ENCODE measurements at places on chromosomes 4 and X.
A peak's percentile ranks its signal among the peaks of the same experiment; 100 is the strongest.

- H3K4me3 ChIP-seq = no peak overlapping the region
- H3K36me3 ChIP-seq = no peaks in the 10 kb centered on the region
- H3K4me1 ChIP-seq = no peaks in the 10 kb centered on the region
Observed at GRCh38 chr4:11720292-11720691, 291.6 kb upstream of the HS3ST1 start.

DNA sequence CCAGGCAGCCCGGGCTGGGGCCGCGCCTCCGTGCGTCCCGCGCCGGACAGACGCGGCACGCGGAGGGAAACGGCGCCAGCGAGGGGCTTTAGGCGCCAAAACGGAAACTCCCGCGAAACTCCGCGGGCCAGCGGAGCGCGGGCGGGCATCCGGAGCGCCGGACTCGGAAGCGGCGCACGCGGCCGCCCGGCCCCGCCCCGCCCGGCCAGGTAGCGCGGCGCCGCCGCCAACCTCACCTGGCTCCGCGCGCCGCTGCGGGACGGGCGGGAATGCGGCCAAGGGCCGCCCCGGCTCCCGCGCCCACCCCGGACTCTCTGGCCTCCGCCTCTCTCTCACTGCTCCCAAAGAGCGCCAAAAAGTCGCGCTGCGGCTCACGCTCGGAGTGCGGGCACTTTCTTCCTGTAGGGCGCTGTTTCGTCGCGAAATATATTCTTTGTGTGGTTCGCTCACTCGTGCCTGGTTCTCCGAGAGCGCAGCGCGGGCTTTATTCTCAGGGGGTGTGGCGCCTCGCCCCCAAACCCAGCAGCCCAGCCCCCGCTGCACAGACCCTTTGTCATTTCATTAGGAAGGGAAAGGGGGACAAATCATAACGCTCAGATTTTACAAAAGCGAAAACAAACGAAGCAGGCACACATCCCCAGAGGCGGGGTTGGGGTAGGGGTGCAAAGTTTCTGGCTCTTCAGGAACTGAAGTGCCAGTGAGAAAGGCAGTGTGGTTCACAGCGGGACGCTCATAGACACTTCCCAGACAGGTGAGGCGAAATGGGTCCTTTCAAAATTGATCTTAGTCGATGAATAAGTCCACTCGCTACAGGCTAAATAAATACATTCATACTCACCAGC, 961 bp upstream of the MBNL3 start:
- peak overlapping the region; percentile 78 for H3K4me3 ChIP-seq
- H3K27ac ChIP-seq = peak overlapping the region; percentile 79
- no peaks in the 10 kb centered on the region for H3K4me1 ChIP-seq
- DNase-seq = peak; percentile 29

DNA sequence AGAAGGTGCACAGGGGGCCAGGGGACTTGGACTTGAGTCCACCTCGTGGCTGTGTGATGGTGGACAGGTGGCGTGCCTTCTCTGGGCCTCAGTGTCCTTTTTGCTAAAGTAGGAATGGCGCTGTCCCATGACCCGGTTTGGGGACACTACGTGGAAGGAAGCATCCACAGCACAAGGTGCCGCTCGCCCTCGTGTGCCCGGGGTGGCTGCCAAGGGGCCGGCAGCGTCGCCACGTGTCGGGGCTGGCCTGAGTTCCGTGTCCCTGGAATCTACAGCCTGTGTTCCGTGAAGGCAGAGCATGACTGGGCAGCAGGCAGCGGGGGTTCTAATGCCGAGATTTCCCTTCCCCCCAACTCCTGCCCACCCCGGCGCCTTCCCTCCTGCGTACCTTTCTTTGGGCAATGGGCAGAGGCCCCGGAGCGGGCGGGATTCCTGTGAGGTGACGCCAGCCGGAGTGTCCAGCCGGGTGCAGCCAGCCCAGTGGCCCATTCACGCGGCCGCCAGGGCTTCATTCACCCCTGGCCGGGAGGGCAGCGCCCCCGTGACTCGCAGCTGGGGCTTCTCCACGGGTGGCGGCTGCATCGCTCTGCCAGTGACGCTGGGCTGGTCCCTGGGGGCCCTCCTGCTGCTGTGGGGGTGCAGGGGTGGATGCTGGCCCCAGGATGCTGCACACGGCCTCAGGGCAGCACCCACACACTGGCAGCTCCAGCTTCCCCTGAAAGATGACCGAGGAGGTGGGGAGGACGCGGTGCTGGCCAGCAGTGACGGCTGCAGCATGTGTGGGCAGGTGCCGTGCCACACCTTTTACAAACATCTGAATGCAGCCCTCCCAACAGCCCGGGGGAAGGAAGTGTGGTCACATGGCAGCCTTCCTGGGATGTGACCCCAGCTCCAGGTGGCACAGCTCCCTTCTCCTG, 21.2 kb downstream of the DOK7 start:
- no peaks in the 10 kb centered on the region for H3K36me3 ChIP-seq
- peaks cover 14% of the 10 kb centered on the region for H3K27me3 ChIP-seq
- no peak overlapping the region for H3K4me3 ChIP-seq
- no peak for DNase-seq
- peaks cover 10% of the 10 kb centered on the region for H3K4me1 ChIP-seq

GRCh38 chrX:110178179-110178865, 139.6 kb downstream of the AMMECR1 start:
- no peak for DNase-seq
- no peak overlapping the region for H3K27ac ChIP-seq
- H3K4me1 ChIP-seq = no peaks in the 10 kb centered on the region
- H3K27me3 ChIP-seq = no peaks in the 10 kb centered on the region
- no peak overlapping the region for H3K4me3 ChIP-seq

- no peak overlapping the region for H3K4me3 ChIP-seq
- no peaks in the 10 kb centered on the region for H3K36me3 ChIP-seq
- no peak overlapping the region for H3K27ac ChIP-seq
- no peak for DNase-seq
- H3K4me1 ChIP-seq = no peaks in the 10 kb centered on the region
- H3K27me3 ChIP-seq = no peaks in the 10 kb centered on the region
Observed at GRCh38 chr4:48939785-48940184, 33.2 kb upstream of the OCIAD2 start.

GRCh38 chr4:6917461-6918271, 8.0 kb downstream of the TBC1D14 start:
- H3K4me1 ChIP-seq = peaks cover 43% of the 10 kb centered on the region
- no peaks in the 10 kb centered on the region for H3K27me3 ChIP-seq
- H3K36me3 ChIP-seq = no peaks in the 10 kb centered on the region
- no peak for DNase-seq
- H3K27ac ChIP-seq = peak overlapping the region; percentile 64
- H3K4me3 ChIP-seq = peak overlapping the region; percentile 13

GRCh38 chr4:5572751-5573150, 135.6 kb downstream of the EVC2 start:
- no peak for DNase-seq
- H3K4me1 ChIP-seq = no peaks in the 10 kb centered on the region
- no peaks in the 10 kb centered on the region for H3K36me3 ChIP-seq
- no peaks in the 10 kb centered on the region for H3K27me3 ChIP-seq
- H3K4me3 ChIP-seq = no peak overlapping the region

GRCh38 chrX:29274517-29274916, 687.3 kb downstream of the IL1RAPL1 start:
- H3K36me3 ChIP-seq = no peaks in the 10 kb centered on the region
- no peak overlapping the region for H3K4me3 ChIP-seq
- H3K27ac ChIP-seq = no peak overlapping the region
- no peaks in the 10 kb centered on the region for H3K4me1 ChIP-seq
- H3K27me3 ChIP-seq = no peaks in the 10 kb centered on the region

DNA sequence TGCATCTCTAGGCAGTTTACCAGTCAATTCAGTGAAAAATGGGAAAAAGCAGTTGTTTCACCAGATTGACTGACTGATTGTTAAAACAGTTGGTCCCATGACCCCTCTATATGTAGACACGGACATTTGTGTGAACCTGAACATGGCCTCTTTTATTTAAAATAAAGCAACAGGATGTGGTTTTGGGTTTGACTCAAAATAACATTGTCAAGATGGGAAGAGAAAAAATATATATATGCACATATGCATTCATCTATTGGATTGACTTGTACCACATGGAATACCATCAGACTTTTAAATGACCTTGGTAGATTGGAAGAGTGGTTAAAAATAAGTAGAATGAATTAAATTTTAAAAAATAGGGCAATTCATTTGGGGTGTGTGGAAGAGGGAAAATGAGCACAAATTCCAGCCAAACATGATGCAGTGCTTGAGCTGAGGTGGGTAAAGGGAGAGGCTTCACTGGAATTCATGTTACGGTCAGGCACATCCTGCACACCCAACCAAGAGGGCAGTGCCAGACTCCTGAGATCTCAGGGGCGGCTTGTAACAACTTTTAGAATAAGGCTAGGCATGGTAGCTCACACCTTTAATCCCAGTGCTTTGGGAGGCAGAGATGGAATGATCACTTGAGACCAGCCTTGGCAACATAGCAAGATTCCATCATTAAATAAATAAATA, 560.7 kb upstream of the TENM3 start:
- no peaks in the 10 kb centered on the region for H3K27me3 ChIP-seq
- no peaks in the 10 kb centered on the region for H3K36me3 ChIP-seq
- H3K27ac ChIP-seq = no peak overlapping the region
- no peak for DNase-seq
- no peaks in the 10 kb centered on the region for H3K4me1 ChIP-seq

- no peaks in the 10 kb centered on the region for H3K36me3 ChIP-seq
- no peak overlapping the region for H3K4me3 ChIP-seq
- no peaks in the 10 kb centered on the region for H3K27me3 ChIP-seq
- no peaks in the 10 kb centered on the region for H3K4me1 ChIP-seq
- no peak for DNase-seq
- H3K27ac ChIP-seq = no peak overlapping the region
Observed at GRCh38 chrX:123801901-123802300, 58.0 kb upstream of the XIAP start.

GRCh38 chr4:125315576-125316400, 1.0 kb downstream of the FAT4 start:
- H3K4me1 ChIP-seq = peaks cover 24% of the 10 kb centered on the region
- H3K4me3 ChIP-seq = peak overlapping the region; percentile 57
- H3K27me3 ChIP-seq = peaks cover 16% of the 10 kb centered on the region
- no peak overlapping the region for H3K27ac ChIP-seq

- H3K27ac ChIP-seq = no peak overlapping the region
- no peaks in the 10 kb centered on the region for H3K27me3 ChIP-seq
- peaks cover 6% of the 10 kb centered on the region for H3K4me1 ChIP-seq
- H3K36me3 ChIP-seq = no peaks in the 10 kb centered on the region
- H3K4me3 ChIP-seq = no peak overlapping the region
Observed at GRCh38 chr4:98648602-98649001, 9.8 kb downstream of the TSPAN5 start.

- no peak for DNase-seq
- H3K36me3 ChIP-seq = no peaks in the 10 kb centered on the region
Observed at GRCh38 chr4:143372093-143372915, 35.6 kb downstream of the GAB1 start.

DNA sequence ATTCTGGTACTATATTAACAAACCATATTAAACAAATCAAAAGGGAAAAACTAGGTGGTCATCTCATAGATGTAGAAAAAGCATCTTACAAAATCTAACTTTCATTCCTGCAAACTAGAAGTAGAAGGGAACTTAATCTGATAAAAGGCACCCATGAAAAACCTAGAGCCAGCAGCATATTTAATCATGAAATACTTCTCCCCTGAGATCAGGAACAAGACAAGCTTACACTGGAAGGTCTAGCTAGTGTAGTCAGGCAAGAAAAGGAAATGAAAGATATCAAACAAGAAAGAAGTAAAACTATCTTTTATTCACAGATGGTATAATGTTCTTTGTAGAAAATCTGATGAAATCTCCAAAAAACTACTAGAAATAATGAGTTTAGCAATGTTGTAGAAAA, 41.2 kb downstream of the ATP10D start:
- no peak overlapping the region for H3K4me3 ChIP-seq
- H3K27ac ChIP-seq = no peak overlapping the region
- H3K4me1 ChIP-seq = peaks cover 5% of the 10 kb centered on the region
- no peaks in the 10 kb centered on the region for H3K27me3 ChIP-seq

GRCh38 chr4:36237366-36238313, 6.7 kb downstream of the ARAP2 start:
- no peak overlapping the region for H3K4me3 ChIP-seq
- peaks cover 10% of the 10 kb centered on the region for H3K4me1 ChIP-seq
- H3K36me3 ChIP-seq = no peaks in the 10 kb centered on the region
- H3K27me3 ChIP-seq = no peaks in the 10 kb centered on the region

- H3K27ac ChIP-seq = no peak overlapping the region
- no peaks in the 10 kb centered on the region for H3K4me1 ChIP-seq
- no peaks in the 10 kb centered on the region for H3K27me3 ChIP-seq
- no peak overlapping the region for H3K4me3 ChIP-seq
- DNase-seq = no peak
Observed at GRCh38 chr4:100849319-100849718, 331.5 kb upstream of the EMCN start.

- no peaks in the 10 kb centered on the region for H3K4me1 ChIP-seq
- H3K4me3 ChIP-seq = no peak overlapping the region
- no peak overlapping the region for H3K27ac ChIP-seq
- no peak for DNase-seq
- no peaks in the 10 kb centered on the region for H3K27me3 ChIP-seq
- no peaks in the 10 kb centered on the region for H3K36me3 ChIP-seq
Observed at GRCh38 chr4:76233529-76233928, 18.0 kb upstream of the FAM47E start.

GRCh38 chr4:164203476-164203875, 550.5 kb upstream of the SMIM31 start:
- H3K36me3 ChIP-seq = no peaks in the 10 kb centered on the region
- no peaks in the 10 kb centered on the region for H3K4me1 ChIP-seq
- no peak overlapping the region for H3K4me3 ChIP-seq
- H3K27ac ChIP-seq = no peak overlapping the region

GRCh38 chr4:187586892-187587291, 408.7 kb upstream of the ZFP42 start:
- H3K27ac ChIP-seq = no peak overlapping the region
- H3K4me3 ChIP-seq = no peak overlapping the region
- no peaks in the 10 kb centered on the region for H3K36me3 ChIP-seq
- no peak for DNase-seq

- H3K4me1 ChIP-seq = no peaks in the 10 kb centered on the region
- H3K27ac ChIP-seq = no peak overlapping the region
- no peak overlapping the region for H3K4me3 ChIP-seq
- H3K36me3 ChIP-seq = no peaks in the 10 kb centered on the region
Observed at GRCh38 chr4:164440199-164440598, 313.7 kb upstream of the SMIM31 start.

DNA sequence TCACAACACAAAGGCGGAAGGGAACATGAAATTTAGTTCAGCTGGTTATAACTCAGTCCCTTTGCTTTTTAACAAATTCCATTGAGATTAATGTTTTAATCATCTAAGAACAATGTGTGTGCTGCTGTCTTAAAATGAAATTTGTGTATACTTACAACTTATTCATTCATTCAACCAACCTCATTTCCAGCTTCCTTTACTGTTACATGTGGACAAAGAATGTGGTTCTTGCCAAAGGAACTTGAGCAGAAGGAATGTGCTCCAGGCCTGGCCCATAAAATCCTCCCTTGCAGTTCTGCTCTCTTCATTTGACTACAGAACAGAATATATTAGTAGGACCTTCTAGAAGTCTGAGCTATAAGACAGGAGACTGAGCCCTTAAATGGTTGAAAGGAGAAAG, 176.8 kb upstream of the GLRA2 start:
- no peak for DNase-seq
- no peak overlapping the region for H3K4me3 ChIP-seq
- H3K27me3 ChIP-seq = no peaks in the 10 kb centered on the region
- no peaks in the 10 kb centered on the region for H3K4me1 ChIP-seq
- no peak overlapping the region for H3K27ac ChIP-seq

GRCh38 chrX:19630228-19630627, 114.9 kb upstream of the MAP3K15 start:
- peaks cover 16% of the 10 kb centered on the region for H3K4me1 ChIP-seq
- no peak for DNase-seq
- H3K36me3 ChIP-seq = no peaks in the 10 kb centered on the region
- H3K4me3 ChIP-seq = no peak overlapping the region

GRCh38 chr4:127140306-127140705, 492.5 kb upstream of the INTU start:
- no peak overlapping the region for H3K27ac ChIP-seq
- no peak overlapping the region for H3K4me3 ChIP-seq
- no peaks in the 10 kb centered on the region for H3K36me3 ChIP-seq
